ENCODE measurements at places on chromosomes 1 and 21. TPM values are rescaled to one million over a fixed set of nuclear protein-coding genes. Genes with fewer than 3 reads are reported as not detected.

SPTA1 gene
- total RNA-seq: under 0.01 TPM

LCE5A gene
- total RNA-seq: not detected

OR1C1 gene
- total RNA-seq: not detected

FAM167B gene
- 4.4 TPM for total RNA-seq

VSIG8 gene
- not detected for total RNA-seq

All from osteoblast (primary cell).